ENCODE measurements at places on chromosomes 11 and 22. TPM values are rescaled to one million over a fixed set of nuclear protein-coding genes. Genes with fewer than 3 reads are reported as not detected.
A peak's percentile ranks its signal among the peaks of the same experiment; 100 is the strongest.

Gene FAT3
- 9.2 TPM for total RNA-seq

DNA sequence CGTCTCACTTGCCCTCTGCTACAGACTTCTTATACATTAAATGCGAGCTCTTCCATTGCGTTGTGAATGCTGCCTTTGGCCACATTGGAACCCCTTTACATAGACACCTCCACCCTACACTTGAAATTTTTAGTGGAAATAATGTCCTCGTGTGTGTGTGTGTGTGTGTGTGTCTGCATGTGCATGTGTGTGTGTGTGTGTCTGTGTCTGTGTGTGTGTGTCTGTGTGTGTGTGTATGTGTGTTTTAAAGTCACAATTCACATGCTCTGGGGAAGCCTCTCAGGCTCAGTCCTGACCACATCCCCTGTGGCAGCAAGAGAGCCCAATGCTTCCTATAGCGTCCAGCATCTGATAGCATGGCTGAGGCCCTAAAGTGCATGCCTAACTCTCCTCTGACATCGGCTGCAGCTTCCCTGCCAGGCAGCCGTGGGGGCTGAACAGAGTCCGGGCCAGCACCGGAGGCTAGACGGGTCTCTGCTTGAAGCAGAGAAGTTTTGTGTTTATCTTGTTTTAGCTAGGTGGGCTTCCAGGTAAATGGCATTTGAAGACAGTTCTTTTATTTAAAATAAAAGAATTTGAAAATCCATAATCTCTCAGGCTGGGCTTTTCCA is 64.5 kb upstream of the EMID1 start:
- DNase-seq: peak; percentile 53

Gene KRTAP5-10
- total RNA-seq: not detected

- DNase-seq: no peak
These were observed 49.5 kb downstream of the TTC28 start for GRCh38 chr22:28630177-28630574.

Gene VSIG2
- 1.2 TPM for total RNA-seq
